ENCODE measurements at places on chromosomes 2 and 18.

DNA sequence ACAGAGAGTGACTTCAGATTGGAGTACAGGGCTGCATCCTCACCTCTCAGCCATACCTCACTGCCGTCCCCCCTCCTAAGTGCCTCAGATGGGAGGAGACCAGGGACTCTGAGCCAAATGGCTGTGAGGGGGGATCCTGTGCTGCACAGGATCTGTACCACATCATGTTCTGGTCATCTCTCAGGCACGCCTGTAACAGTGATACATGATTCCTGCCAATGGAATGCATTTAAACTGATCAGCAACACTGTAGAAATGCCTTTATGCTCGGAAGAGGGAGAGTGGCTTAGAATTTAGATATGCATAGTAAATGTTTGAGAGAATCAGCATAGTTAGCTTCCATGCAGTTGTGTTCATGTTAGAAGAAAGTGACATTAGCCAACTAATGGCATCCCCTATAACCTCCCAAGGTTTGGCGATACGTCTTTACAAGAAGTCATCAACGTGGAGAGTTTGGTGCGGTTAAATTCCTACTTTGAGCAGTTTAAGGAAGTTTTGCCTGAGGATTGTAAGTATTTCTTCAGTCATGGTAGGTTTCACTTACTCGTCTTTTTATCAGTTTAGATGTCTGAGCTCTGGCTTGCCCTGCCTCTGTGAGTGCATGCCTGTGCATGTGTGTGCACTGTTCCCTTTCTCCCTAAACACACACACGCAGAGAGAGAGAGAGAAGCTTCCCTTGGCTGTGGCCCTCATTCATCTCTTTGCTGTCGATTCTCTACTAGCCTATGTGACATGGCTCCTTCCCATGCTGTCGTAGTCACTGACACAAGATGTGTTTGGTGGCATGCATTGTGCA, 40.0 kb downstream of the COA5 start:
- no peak for DNase-seq

DNA sequence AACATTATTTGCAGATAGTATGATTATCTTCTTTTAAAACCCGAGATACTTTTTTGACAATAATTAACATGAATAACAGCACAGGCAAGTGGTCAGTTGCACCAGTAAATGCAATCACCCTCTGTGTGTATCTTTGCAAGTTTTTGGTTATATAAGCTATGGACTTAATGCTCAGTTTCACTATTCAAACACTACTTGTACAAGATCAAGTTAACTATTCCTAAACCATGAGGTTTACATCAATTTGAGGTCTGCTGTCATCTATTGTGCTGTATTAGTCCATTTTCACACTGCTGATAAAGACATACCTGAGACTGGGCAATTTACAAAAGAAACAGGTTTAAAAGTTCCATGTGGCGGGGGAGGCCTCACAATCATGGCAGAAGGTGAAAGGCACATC, 323.2 kb downstream of the NR4A2 start:
- DNase-seq = no peak

- DNase-seq = no peak
Observed at GRCh38 chr2:107002735-107003134, 116.8 kb upstream of the ST6GAL2 start.

DNA sequence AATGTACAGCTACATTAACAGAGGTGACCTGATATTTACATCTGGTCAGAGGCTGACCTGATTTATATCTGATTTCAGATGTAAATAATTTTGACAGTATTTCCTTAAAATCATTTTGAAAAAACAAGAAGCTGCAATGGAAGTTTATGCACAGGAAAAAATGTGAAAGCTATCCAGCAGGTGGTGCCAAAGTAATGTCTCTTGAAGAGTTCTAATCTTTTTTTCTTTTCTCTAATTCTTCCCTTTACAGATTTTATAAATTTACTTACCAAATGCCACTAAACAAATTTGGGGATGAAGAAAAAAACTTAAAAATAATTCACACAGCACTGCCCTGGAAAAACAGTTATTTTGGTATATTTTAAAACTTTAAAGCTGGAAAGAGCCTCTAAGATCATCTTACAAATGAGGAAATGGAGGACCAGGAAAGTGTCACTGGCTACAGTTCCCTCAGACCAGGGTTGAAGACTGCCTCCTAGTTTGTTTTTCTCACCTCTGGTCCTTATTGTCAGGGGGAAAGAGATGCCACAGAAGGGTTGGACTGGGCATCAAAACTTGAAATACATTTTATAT, 16.4 kb upstream of the FBLN7 start:
- no peak for DNase-seq

DNA sequence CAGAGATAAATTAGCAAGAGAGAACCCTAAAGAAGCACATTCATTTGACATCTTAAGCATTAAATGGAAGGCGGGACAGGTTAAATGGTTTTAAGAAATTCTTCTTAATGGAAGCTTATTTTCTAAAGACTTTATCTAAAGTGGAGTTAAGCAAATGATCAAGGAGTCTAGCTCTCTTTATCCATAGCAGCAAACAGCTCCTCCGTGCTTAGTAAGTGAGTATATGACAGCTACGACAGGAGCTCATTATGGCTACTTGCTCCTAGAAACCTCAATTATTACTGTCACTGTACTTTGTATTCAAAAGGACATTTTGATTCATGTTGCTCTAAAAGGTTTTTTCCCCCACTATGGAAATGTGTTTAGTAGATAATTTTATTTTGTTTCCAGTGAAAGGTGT, 444.9 kb downstream of the TMX3 start:
- DNase-seq = no peak

- DNase-seq = no peak
Observed at GRCh38 chr18:43883886-43884285, 606.6 kb upstream of the SYT4 start.

GRCh38 chr18:78980279-78980771, 707 bp downstream of the SALL3 start:
- DNase-seq = no peak

Data from stimulated activated CD4-positive, alpha-beta T cell treated with anti-CD3 and anti-CD28 coated beads, Interleukin-15, amount 100 ng/mL, for 1 hour (primary cell).